ENCODE measurements at places on chromosomes 11 and 22.
A peak's percentile ranks its signal among the peaks of the same experiment; 100 is the strongest.

DNA sequence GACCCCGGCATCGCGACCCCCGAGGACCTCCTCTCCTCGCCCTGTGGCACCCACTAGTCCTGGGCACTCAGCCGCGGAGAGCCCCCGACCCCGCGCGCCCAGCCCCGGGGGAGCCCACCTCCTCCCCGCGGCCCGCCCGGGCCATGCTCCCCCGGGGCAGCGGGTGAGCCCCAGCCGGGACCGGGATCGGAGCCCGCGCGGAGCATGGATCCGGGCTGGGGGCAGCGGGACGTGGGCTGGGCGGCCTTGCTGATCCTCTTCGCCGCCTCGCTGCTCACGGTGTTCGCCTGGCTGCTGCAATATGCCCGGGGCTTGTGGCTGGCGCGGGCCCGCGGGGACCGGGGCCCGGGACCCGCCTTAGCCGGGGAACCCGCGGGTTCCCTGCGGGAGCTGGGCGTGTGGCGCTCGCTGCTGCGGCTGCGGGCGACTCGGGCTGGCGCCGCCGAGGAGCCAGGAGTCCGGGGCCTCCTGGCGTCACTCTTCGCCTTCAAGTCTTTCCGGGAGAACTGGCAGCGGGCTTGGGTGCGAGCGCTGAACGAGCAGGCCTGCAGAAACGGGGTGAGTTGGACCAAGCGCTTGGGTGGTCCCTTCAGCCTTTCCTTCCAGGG, 498 bp downstream of the C2CD2L start:
- no peak for DNase-seq

- no peak for DNase-seq
Observed at GRCh38 chr11:119717839-119718534, 11.0 kb downstream of the NECTIN1 start.

GRCh38 chr11:11668781-11669180, 47.0 kb upstream of the GALNT18 start:
- DNase-seq, result no peak

GRCh38 chr22:22554587-22555284, 4.3 kb downstream of the PRAME start:
- no peak for DNase-seq

GRCh38 chr11:57514538-57515331, 767 bp downstream of the SLC43A1 start:
- DNase-seq, result peak; percentile 39

DNA sequence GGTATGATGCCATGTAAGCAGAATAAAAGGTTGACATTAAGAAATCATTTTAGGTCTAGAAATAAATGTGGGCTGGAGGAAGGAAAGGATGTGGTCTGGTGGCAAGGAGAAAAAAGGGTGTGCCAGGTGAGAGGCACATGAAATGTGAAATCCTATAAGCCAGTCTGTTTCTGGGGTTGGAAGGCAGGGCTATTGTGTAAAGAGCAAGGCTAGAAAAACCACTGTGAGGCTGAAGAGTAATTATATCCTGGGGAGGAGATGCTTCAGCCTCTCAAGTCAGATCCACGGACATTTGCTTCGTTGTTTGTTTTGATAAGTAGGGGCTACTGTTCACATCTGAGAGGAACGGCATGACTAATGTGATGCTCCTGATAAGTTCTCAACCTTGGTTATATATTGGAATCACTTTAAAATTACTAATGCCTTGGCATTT, 77.5 kb upstream of the CTSC start:
- peak; percentile 34 for DNase-seq

DNA sequence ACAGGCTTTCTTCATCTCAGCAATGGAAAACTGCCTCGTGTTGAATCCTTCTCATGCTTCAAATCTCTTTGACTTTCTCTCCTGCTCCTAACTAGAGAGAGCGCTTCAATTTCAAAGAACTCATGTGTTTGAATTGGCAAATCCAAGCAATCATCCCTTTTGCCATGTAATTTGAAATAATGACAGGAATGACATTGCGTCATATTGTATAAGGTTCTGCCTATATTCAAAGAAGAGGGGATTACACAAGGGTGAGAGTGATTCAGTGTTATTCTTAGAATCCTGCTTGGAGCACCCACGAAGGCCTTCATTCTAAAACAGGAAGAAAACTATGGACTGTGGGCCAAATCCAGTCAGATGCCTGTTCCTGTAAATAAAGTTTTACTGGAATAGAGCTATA, 720.6 kb downstream of the JRKL start:
- DNase-seq, result no peak

- DNase-seq, result no peak
Observed at GRCh38 chr11:12755510-12756453, 81.6 kb downstream of the TEAD1 start.

DNA sequence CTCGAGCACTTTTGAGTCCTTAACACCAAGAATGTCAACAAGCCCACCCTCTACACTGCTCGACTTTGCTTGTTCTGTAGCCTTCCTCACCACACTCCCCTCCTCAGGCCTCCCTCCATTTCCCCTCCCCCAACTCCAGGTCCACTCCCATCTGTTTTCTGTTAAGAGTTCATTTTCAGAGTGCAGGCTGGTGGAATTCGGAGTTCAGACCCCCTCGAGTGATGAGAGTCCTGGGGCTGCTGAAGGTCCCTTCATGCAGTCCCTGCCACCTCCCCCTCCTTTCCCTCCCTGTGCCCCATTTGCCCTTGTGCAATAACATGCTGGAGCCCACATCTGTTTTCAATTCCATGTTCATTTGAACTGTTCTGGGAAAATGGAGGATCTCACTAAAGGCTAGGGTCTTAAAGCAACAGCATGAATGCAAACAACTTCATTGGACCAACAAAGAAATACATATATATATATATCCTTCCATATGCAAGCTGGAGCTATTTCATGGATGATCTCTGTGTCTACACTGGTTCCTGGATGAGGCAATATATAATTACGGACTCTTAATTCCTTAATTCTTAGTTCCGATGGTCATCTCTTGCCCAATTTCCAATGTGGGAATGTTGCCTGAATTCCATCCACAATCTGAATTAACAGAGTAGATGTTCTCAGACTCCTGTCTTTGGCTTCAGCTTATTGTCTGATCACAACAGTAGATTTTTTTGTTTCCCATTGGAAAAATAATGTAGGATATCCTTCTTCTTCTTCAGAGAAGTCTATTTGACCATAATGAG, 340.4 kb downstream of the ETS1 start:
- DNase-seq, result no peak
